ENCODE measurements at places on chromosomes 1 and 21.

DNA sequence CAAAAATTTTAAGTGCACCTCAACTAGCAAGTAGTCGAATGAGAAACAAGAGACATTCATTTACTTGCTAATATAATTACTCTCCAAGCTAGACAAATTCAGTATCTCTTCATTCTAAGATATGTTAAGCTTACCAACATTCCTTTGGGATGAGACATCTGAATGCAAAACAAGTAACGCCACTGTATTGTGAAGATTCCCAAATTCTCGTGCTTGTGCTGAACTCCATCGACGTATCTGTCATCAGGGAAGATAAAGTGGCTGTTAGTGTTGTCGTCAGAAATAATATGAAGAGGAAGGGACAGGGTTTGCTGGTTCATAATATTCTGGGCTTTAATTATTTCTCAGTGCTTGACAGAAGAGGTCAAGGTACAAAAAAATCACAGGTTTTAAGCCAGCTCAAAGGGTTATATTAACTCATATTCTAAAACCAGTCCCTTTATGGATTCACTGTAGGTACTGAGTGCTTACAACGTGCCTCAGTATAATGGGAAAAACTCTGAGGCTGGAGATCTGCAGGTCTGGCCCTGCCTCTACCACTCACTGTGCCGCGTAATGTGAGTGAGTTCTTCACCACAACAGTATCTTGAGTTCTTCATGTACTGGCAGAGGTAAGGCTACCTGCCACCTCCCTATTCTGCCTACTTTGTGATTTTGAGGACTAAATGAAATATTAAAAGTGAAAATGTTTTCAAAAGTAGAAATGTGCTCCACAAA is 42.0 kb downstream of the PCSK9 start:
- DNase-seq = no peak

- DNase-seq = no peak
These were observed 21.3 kb upstream of the GRIK3 start for GRCh38 chr1:37055631-37056030.

- DNase-seq = no peak
These were observed 46.6 kb upstream of the ATP1A1 start for GRCh38 chr1:116326486-116326885.

GRCh38 chr1:228697207-228698016 is 37.9 kb upstream of the RHOU start:
- no peak for DNase-seq

GRCh38 chr1:11515368-11516300 is 36.7 kb downstream of the DISP3 start:
- DNase-seq = no peak

- DNase-seq = no peak
These were observed 98.0 kb upstream of the C1orf105 start for GRCh38 chr1:172322219-172323061.

DNA sequence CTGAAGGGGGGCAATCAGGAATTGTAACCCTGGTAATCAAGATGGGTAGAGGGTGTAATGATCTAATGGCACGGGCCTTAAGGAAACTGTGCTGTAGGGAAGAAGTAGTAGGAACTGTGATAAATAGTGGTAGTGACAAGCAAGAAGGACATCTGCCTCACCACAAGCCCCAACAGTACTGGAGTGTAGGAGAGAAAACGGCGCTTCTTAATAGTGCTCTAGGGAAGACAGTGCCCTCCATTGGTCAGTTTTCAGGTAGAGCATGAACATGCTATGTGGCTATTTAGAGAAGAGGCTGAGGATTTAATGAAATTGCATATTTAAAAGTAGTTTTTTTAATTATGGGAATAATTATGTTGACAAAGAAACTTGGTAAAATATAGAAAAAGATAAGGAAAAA is 32.2 kb downstream of the SLC30A7 start:
- DNase-seq = no peak

DNA sequence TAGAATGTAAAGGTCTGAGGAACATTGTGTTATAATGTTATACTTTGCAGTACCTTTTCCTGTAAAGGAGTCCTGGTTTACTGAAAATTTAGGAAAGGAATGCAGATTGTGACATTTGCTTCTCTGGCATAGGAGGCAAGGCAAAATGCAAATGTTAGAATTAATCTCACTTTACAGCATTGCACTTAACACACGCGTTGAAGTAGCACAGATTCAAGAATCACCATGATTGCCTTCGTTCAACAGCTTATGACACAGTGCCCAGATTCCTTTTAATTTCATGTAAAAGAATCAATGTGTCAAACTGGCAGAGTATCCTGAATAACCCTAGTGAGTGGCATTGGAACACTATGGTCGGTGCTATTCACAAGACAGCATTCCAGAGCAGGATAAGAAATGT is 47.4 kb downstream of the RGS7 start:
- DNase-seq = no peak

- no peak for DNase-seq
These were observed 16.6 kb upstream of the GFI1 start for GRCh38 chr1:92503043-92503925.

DNA sequence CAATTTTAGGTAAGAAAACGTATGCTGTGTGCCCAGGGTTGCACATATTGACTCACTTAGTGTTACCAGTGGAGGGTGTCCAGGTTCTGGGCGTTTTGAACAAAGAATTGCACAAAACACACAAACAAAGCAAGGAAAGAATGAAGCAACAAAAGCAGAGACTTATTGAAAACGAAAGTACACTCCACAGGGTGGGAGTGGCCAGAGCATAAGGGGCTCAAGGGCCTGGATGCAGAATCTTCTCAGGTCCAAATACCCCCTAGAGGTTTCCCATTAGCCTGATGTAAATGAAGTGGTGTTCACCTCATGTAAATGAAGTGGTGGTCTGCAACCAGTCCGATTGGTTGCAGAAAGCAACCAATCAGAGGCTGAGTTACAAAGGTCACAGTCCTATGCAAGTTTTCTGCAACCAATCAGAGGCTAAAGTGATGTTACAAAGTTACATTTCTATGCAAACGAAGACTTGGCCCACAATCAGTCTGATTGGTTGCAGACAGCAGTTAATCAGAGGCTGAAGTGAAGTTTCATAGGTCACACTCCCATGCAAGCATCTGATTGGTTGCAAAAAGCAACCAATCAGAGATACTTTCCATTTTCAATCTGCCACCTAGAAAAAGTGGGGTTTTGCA is 228.3 kb downstream of the ST6GALNAC3 start:
- no peak for DNase-seq

DNA sequence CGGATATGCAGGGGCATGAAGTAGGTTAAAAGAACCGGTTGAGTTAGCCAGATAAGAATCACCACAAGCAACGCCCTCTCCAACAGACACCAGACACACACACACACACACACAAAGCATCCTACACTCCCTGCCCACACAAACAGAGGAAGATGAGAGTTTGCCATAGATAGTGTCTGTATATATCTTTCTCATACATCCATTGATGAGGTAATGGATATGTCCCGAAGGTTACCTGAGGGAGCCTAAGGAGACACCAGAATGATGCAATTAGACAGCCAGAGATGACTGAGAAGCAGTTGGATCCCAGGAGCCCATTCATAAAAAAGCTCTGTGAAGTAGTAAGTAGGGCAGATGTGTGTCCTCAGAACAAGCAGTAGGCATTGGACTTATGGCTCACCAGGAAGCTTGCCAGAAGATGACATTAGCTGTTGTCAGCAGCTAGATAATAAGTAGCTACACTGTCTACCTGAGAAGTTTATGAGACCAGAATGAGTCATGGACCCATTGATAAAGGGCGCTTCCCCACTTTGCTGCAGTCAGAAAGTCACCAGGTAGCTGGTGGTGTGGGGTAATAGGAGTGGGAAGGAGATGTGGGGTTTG is 247.0 kb downstream of the KCNT2 start:
- no peak for DNase-seq

DNA sequence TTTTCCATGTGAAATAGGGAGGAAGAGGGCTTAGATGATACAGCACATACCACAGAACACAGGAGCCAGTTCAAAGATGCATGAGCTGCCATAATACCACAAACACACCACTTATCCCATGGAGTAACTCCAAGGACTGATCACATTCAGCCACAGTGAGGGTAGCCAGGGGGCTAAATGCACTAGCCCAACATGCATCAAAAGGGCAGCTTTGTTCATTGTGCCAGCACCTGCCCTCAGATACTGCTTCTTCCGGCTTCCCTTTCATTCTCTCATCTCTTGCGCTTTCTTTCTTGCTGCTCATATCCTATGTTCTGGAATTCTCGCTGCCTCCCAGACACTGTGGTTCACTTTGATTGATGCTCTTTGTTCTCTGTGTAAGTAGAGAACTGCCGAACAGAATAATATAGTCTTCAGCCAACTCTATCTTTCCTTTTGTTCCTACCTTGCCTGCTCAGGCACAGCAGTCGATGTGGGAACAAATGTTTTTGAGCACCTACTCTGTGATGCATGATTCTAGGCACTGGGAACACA is 50.0 kb upstream of the SYT6 start:
- no peak for DNase-seq

- DNase-seq = peak; percentile 61
These were observed 53.8 kb downstream of the MACF1 start for GRCh38 chr1:39258146-39258924.

DNA sequence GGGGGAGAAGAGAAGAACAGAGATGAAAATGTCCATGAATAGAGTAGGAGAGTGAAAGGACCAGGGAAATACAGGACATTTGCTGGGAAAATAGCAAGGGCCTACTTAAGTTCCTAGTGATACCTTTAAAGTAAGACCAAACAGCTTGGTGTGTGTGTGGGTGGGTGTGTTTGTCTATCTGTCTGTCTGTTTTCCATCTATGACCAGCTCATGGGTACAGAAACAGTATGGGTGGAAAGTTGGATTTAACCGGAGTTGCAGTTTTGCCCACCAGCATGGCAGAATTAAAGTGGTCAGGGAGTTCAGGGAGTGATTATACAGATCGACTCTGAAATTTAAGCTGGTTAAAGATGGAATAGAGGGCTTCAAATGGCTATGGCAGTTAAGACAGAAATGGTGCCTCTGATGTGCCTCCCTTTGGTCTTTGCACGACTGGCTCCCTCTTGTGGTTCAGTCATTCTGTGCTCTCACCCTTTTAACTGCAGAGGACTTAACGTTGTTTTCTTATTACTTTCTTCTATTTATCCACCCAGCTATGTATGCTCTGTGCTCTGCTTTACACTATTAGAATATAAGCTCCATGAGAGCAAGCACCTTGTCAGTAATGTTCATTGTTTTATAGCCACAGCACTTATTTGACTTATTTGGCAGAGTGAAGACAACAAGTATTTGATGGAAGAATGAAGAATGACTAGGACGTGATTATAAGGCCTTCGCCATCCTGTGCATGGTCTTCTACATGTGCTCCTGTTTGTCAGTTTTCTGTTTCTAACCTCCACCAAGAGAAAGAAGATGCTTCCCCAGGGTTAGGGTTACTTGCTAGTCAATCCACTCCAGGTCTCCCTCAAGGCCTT is 72.7 kb upstream of the AK4 start:
- peak; percentile 40 for DNase-seq

DNA sequence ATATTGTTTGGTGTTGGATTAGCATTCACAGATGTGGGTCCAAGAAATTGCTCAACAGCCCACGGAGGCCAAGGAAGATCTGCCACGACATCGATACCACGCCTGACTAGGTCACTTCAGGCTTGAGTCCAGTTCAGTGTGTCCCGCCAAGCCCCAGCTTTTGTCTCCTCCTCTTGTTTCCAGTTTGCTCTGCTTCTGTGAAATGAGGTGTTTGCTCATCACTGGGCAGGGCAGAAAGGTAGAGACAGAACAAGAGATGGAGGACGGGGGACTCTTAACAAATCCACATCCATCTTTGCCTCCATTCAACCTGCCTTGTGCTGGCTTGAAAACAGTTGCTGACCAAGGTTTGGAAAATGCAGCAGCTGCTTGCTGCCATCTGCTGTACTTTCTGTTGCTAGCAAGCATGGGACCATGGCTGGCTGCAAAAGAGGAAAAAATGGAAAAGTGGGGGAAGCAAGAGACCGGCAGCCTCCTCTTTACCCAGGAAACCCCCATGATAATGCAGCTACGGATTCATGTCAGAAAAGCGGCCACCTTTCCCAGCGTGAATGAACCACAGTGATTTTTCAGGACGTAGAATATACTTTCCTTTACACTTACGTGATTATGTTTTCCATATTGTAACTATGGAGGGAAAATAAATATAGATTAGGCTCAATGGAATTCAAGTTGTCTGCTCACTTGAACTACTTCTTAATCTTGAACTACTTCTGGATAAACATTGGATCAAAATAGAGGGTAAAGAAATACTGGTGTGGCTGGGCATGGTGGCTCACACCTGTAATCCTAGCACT is 80.2 kb upstream of the GREM2 start:
- peak; percentile 4 for DNase-seq
